ENCODE measurements at places on chromosomes 11 and 22.

DNA sequence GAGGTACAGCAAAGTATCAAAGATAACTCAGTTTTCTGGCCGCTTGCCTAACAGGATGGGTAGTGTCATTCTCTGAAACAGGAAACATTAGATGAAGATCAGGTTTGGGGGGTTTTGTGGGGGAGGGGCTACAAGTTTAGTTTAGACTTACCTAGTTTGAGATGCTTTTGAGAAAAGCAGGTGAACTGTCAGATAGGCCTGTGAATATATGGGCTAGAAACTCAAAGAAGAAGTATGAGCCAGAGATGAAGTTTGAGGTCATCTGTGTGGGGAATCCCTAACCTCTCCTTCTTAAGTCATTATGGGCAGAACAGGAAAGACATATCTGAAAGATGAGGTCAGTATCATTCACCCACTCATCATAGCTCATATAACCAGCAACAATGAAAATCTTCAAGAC is 11.9 kb downstream of the HOATZ start:
- no peak for DNase-seq

DNA sequence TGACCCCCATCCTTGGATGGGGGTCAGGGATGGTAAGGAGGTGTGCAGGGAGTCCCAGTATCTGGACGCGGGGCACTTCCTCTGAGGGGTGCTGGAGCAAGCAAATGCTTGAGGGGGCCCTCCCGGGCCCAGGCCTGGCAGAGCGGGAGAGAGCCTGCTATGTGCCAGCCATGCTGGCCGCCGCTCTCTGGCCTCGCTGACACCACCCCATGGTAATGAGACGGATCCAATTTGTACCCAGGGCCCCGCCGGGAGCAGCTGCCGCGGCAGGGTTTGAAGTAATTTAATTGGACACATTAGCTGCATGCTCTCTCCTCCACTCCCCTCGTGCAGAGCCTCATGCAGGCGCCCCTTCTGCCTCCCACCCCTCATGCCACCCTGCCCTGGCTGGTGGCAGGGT is 6.3 kb downstream of the SYT7 start:
- no peak for DNase-seq

DNA sequence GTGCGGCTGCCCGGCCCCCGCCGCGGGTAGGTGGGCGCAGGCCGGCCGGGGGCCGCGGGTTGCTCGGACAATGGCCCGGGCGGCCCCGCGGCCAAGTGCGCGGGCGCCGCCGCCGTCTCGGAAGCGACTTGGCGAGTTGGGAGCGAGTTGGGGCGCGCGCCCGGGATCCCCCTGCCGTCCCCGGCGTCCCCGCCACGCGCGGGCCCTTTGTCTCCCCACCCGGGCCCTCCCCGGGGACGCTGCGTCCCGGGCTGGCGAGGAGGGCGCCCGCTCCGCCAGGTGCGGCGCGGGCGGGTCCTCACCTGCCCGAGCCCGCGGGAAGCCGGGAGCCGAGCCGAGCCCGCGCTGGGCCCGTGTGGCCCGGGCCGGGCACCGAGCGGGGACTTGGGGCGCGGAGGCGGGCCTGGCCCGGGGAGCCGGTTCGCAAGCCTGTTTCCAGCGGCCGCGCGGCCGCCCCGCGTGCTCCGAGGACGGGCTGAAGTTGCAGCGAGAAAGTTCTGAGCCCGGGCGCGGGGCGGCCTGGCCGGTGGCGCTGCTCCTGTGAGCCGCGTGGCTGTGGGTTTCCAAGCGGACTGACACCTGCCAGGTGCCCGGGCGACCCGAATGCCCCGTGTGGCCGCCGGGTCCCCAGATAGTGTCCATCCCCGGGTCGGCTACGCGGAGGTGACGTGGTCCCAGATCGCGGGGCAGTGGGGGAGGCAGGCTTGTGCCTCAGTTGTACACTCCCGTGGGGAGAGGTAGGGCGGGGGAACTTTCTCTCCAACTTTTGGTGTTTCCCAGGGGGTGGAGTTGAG is 586 bp downstream of the LRP5 start:
- DNase-seq = no peak

DNA sequence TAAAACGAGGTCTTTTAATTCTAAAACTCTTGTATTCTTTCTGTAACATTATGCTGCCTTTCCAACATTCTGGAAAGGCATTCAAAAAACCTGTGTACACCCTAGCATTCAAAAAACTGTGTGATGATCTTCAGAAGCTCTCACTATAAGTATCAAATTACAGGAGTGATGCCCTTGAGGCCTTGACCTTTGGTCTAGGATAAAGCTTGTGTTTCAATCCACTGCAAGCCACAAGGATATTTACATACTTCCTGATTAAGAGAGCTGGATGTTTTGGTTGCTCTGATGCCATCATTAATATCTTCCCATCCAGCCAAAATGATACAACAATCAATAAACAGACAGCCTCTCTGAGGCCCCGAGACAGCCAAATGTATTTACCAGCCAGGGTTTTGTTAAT is 11.9 kb downstream of the CLPB start:
- no peak for DNase-seq

GRCh38 chr11:79671401-79671800 is 230.6 kb upstream of the TENM4 start:
- DNase-seq = no peak

DNA sequence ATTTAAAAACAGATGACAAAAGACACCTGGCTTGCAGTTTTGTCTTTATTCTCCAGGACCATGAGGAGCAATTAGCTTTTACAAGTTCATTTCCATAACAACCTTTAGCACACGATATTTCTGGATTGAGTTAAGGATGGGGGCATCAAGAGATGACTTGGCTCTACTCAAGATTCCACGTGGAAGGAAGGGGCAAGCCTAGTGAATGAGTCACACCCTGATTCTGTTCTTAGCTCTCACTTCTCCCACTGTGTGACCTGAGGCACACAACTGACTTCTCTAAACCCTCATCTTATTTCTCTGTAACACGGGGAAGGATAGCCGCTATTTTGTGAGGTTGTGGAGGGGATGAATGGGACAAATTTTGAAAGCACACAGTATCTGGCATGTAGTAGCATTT is 185.5 kb downstream of the KIRREL3 start:
- no peak for DNase-seq

DNA sequence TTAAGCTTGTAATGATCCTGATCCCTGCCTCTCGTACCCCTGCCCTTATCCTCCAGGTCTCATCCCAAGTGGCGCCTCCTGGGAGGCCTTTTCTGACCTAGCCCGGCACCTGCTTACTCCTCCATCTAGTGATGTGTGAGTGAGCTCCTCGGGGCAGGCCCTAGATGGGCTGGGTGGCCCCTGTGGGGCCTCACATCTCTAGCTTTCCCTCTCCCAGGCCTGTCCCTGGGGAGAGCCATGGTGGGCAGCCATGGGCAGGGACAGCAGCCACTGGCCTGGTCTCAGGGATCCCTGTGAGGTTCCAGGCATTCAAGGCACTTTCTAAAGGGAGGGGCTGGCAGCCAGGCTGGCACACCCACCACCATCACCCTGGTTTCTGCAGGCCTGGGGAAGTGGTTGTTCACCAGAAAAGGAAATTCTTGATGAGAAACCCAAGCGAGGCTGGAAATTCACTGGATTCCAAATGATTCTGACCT is 27.9 kb downstream of the GNAZ start:
- DNase-seq = no peak

- no peak for DNase-seq
These were observed 331.6 kb downstream of the INSC start for GRCh38 chr11:15446315-15446714.

DNA sequence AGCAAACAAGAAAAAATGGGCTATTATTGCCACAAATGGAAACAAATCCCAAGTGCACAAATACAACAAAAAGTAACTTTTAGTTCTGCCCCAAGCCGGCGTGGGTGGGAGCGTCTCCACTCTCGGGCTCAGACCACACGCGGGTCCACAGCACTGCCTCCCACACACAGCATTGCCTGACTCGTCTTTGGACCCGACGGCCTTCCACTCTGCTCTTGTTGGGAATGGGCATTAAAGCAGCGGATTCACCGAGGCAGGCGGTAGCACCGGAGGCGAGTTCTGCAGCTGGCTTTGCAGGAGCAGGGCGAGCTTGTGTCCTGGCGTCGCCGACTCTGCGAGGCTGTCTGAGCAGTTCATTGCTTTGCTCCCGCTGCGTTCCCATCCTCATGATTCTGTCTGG is 23.0 kb downstream of the NADSYN1 start:
- DNase-seq = no peak

DNA sequence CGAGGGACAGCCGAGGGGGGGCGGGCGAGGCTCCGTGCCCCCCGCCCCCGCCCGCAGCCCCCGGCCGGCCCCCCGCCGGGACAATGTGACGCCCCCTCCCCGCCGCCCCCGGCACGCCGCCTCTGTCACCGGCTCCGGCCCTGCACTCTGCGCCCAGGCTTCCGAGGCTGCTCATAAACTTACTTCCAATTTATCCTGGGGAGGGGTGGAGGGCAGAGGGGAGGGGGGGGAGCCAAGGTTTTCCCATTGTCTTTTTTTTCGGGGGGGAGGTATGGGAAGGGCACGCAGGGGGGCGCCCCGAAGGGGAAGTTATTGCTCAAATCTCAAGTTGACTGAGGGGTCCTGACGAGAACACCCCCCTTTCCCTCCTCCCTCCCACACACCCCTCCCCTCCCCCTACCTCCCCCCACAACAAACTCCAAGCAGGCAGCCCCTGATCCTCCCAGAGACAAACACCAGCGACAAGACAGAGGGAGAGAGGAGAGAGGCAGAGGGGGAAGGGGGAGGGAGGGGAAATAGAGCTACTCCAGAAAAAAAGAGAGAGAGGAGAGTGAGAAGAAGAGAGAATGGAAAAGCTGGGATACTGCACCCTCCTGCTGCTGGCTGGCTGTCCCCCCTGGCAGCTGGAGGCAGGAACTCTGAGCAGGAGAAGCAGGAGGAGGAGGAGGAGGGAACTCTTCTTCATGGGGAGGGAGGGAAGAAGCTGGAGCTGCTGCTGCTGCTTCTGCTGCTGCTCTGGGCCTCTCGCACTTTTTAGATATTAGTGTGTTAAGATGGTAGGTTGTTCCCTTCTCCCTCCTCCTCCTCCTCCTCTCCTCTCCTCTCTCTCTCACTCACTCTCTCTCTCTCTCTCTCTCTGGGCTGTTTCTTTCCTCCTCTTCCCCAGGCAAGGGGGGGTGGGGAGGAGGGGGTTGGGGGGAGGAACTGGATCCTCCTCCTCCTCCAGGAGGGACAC is 631 bp downstream of the PHF21A start:
- peak; percentile 5 for DNase-seq

GRCh38 chr11:61048368-61049062 is 53.8 kb upstream of the CD5 start:
- no peak for DNase-seq

GRCh38 chr11:116035977-116036376 is 531.8 kb upstream of the CADM1 start:
- DNase-seq = no peak

DNA sequence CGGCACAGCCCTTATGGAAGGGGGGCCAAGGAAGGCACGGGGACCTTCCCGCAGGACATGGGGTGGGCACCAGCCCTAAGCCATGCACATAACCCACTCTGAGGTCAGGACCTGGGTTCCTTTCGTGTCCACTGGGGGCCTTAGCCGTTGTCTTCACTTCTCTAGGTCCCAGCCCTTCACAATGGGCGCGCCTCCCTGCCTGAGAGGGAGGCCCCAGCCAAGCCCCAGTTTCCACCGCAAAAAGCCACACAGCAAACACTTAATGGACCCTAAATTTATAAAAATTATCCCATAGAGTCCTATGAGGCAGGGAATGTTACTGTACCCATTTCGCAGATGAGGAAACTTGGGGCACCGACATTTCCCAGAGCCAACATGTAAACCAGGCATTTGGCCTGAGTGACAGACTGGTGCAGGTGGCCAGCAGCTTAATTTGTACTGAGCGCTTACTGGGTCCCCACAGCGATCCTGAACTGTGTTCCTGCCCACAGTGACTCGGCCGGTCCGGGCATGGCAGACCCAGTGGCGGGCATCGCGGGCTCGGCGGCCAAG is 1.2 kb downstream of the GAS2L1 start:
- no peak for DNase-seq

- DNase-seq = no peak
These were observed 3.0 kb downstream of the TTC12 start for GRCh38 chr11:113317339-113317738.

GRCh38 chr11:46378296-46378695 is 3.2 kb upstream of the MDK start:
- no peak for DNase-seq

- no peak for DNase-seq
These were observed 6.0 kb upstream of the PAX6 start for GRCh38 chr11:31817054-31817620.

GRCh38 chr11:72836111-72836510 is 21.9 kb downstream of the ATG16L2 start:
- DNase-seq = no peak

DNA sequence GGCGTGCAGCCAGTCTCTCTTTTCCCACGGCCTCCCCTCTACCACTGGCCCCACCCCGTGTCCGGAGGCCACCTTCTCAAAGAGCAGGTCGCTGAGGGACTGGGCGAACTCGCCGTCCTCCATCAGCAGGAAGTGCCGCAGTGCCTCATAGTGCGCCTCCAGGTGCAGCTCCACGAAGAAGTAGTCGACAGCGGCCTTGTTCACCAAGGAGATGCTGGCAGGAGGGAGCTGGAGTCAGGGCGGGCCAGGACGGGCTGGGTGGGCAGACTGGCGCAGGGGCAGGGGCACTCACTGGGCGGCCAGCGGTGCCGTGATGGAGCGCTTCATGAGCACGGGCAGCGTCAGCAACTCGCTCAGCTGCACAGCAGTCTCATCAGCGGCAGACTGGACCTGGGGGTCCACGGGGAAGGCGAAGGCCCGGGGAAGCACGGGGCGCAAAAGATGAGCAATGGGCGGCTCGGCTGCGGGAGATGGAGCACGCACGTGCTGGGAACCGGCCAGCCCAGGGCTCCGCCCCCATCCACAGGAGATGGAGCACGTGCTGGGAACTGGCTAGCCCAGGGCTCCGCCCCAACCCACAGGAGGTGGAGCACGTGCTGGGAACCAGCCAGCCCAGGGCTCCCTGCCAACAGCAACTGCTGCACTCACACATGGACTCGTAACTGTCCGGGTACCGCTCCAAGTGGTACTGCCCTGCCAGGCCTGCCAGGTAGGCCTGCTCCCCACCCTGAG is 18.4 kb downstream of the SELENOO start:
- no peak for DNase-seq

DNA sequence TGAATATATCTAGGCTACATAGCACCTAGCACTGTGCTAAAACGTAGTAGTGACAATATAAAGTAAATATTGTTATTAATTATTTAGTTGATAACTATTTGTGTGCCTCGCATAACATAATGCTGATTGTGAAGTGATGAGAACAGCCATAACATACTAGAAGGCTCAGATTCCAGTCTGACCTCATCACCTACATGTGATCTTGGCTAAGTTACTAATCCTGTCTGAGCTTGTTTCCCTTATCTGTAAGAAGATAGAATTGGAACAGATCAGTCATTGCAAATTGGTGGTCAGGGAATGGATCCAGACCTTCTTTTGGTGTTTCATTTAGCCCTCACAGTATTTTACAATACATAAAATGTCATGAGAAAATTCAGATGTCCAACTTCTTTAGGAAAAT is 103.4 kb upstream of the SEZ6L start:
- DNase-seq = no peak

DNA sequence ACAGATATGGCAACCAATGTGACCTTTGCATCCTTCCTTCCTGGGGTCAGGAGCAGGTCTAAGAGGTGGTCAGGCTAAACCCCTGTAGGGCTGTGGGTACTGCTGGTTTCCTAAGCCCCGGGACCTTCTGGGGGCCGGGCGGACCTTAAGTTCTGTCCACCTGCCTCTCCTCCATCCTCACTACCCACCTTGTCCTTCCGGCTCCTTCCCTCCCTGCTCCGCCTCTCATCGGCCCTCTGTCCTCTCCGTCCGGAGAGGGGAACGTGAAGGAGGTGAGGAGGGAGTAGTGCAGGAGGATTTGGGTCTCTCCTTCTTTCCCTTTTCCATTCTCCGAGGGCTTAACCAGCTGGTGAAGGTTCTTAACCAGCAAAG is 28.3 kb upstream of the PARVB start:
- DNase-seq = no peak

All from stimulated activated CD8-positive, alpha-beta memory T cell treated with anti-CD3 and anti-CD28 coated beads, Interleukin-15, amount 100 ng/mL, for 24 hours (primary cell).